ENCODE measurements at places on chromosomes 12 and 14.

- DNase-seq: no peak
Observed at GRCh38 chr12:42936991-42937390, 347.4 kb upstream of the PRICKLE1 start.

DNA sequence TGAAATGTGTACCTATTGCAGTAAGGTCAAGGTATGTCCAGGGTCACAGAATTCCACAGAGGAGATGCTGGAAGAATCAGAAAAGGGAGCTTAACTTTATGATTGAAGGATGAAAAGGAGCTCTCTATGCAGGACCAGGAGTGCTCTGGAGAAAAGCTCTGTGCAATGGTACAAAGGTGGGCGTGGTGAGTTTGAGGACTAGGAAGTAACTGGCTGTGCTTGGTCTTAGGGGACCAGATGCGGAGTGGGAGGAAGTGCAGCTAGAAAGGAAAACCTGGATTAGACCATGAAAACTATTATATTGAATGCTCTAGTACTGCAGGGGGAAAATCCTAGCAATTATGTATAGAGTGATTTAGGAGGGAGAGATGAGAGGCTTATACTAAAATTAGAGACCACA lies 56.8 kb downstream of the BTG1 start:
- DNase-seq: no peak

- DNase-seq: no peak
Observed at GRCh38 chr12:18391151-18391550, 129.8 kb downstream of the PIK3C2G start.

GRCh38 chr14:86003998-86004397 lies 474.1 kb downstream of the FLRT2 start:
- DNase-seq: no peak

- peak; percentile 61 for DNase-seq
Observed at GRCh38 chr14:106436310-106436905, 910.0 kb downstream of the TMEM121 start.

GRCh38 chr12:9763025-9763424 lies 2.3 kb upstream of the CD69 start:
- no peak for DNase-seq

- DNase-seq: peak; percentile 78
Observed at GRCh38 chr14:54902143-54902520, 494 bp downstream of the GCH1 start.

DNA sequence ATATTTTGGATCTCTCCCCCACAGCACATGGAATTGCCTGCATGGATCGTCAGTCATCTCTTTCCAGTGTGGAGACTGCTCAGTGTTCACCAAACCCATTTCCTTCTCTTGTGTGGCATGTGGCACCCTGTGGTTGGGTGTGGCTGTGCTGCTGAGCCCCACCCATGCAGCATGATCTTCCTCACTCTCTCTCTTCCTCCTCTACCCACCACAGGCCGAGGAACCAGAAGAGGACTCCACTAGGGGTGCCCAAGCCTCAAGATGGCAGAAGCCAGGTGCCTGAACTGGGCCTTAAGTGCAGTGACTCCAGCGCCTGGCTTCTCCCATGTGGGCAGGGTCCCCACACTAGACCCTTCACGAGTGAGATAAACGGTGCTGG lies 66.8 kb upstream of the GPR68 start:
- peak; percentile 51 for DNase-seq

- no peak for DNase-seq
Observed at GRCh38 chr14:99675951-99676350, 8.1 kb upstream of the CYP46A1 start.

DNA sequence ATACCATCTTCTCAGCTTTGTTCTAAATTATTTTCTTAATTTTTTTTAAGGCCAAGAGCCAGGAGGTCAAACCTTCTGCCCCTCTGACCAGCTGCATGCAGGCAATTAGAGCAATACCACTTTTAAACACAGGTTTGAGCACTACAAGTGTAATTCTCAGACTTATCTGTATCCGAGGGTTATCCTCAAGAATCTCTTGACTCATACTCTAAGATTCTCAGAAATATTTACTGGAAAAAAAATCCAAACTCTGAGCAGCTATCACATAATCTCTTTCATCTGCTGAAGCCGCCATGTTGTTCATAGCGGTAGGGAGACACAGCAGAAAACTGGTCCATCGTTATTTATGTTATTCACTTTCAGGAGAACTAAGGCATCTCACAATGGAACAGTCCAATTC lies 27.4 kb upstream of the PTHLH start:
- DNase-seq: no peak

DNA sequence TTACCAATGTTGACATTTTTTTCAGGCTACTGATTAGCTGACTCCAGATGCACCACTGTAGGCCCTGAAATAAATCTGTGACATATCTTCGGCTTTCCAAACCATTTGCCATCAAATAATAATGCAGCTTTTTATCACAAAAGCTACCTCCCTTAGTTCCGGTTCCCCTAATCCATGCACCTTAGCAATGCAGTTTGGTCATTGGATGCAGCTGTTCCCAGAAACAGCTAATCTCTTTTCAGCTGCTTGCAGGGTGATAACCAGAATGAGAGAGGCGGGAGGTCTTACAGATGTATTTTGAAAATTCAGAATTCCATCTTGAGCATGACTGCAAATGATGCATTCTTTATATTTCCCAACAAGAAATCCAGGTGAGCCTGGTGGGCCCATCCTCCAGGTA lies 646.2 kb downstream of the SOX5 start:
- DNase-seq: no peak

- DNase-seq: no peak
Observed at GRCh38 chr12:125434936-125435443, 369.8 kb downstream of the AACS start.

GRCh38 chr12:84919271-84919670 lies 6.7 kb upstream of the SLC6A15 start:
- no peak for DNase-seq

- no peak for DNase-seq
Observed at GRCh38 chr12:51922146-51922545, 14.8 kb downstream of the ACVRL1 start.

DNA sequence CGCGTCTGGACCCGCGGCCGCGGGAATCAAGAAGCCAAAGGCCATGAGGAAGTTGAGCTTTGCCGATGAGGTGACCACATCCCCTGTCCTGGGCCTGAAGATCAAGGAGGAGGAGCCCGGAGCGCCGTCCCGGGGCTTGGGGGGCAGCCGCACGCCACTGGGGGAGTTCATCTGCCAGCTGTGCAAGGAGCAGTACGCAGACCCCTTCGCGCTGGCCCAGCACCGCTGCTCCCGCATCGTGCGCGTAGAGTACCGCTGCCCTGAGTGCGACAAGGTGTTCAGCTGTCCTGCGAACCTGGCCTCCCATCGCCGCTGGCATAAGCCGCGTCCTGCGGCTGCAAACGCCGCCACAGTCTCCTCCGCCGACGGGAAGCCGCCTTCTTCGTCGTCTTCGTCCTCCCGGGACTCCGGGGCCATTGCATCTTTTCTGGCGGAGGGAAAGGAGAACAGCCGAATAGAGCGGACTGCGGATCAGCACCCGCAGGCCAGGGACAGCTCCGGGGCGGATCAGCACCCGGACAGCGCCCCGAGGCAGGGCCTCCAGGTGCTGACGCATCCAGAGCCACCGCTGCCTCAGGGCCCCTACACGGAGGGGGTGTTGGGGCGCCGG lies 1.0 kb downstream of the INSM2 start:
- peak; percentile 50 for DNase-seq

DNA sequence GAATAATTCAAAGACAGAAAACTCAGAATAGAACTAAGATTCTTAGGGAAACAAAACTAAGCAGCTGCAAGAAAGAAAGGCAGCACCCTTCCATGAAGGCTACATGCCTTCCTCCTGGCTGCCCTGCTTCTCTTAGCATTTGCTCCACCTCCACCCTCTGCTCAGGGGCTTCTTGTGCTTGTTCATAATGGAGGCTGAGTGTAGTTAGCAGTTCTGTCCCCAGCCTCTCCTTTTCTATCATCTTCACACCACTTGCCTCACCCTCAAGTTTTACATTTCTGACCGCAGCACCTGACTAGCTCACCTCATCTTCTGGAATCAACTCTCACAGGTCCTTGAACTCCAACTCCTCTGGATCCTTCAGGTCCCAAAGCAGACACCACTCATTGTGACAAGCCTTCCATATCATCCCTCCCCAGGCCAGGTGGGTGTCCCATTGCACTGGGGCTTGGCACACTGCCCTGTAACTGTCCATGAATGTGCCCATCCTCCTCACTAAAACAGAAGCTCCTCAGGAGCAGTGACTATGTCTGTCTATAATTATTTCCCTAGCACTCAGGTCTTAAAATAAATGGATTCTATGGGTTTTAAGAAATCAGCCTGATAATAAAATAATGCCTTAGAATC lies 139.1 kb downstream of the TMTC1 start:
- DNase-seq: no peak

GRCh38 chr14:65432361-65432948 lies 19.9 kb downstream of the FUT8 start:
- DNase-seq: no peak

GRCh38 chr12:88237954-88238353 lies 95.8 kb downstream of the TMTC3 start:
- no peak for DNase-seq

DNA sequence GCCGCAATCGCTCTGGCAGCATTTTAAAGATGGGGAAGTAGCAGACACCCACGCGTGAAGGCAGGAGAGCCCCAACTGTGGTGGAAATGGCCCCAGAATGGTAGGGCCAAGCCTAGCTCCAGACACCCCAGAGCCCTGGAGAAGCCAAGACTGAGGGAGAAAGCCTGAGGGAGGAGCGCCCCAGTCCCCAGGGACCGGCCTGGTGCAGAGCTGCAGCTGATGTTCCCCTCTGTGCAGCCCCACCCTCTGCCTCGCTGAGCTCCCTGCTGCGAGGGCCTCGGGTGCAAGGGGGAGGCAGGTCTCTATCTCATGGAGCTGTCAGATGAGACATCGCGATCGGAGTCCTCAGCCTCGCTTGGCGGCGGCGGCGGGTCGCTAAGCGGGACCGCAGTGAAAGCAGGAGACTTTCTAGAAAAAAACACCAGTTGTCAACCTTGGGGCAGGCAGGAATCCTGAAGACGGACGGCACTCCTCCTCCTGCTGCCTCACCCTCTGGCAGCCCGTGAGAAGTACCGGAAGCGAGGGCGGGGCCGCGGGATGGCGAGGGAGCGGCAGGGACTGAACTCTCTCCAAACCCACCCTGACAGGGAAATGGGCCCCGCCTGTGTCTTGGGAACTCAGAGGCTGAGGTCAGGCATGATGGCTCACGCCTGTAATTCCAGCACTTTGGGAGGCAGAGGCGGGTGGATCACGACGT lies 6.0 kb downstream of the GAPDH start:
- DNase-seq: no peak

DNA sequence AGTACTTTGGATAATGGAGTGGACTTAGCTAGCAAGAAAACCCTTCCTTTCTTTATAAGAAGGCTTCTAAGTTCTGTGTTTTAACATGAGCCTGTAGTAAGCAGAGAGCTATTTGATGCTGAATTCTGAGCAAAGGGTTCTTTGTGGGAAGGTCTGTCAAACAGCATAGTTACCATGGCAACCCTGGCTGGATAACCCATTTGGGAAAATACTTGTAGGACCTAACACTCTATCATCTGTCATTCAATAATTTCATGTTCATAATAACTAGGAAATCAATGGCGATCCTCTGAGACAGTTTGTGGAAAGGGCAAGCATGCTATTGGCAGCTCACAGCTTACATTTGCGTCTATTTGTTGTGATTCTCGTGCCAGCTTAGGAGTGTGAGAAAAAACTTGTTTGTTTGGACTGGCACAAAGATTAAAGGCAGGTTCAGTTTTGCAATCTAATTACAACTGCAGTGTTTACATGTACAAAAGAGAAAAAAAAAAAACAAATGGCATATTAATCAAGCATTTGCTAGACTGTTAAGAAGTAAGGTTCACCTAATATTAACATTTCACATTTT lies 219.2 kb downstream of the PDZRN4 start:
- DNase-seq: no peak

- no peak for DNase-seq
Observed at GRCh38 chr12:113437729-113438100, 15.5 kb downstream of the SDSL start.

GRCh38 chr14:32070282-32070681 lies 6.8 kb upstream of the ARHGAP5 start:
- no peak for DNase-seq

- DNase-seq: no peak
Observed at GRCh38 chr14:65045006-65045405, 57.3 kb downstream of the MAX start.

- no peak for DNase-seq
Observed at GRCh38 chr12:38258411-38258810, 58.2 kb upstream of the ALG10B start.

DNA sequence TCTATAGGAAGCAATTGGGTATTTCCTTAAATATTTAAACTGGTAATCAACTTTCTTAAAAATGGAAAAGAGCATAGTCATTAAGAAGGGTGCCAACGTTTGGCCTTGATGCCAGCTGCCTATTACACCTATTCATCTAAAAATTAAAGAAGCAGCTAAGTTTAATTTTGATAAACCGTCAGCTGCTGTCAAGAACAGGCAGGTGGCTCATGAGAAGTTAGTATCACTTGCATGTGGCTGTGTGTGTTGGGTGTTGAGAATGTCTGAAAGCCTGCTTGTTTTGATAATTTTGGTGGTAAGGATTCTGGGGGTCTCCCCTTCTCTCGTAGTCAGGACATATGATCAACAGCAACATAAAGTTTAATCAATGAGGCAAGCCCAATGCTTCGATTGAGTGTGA lies 6.5 kb downstream of the GLRX5 start:
- DNase-seq: no peak

- no peak for DNase-seq
Observed at GRCh38 chr14:42535397-42535796, 928.7 kb downstream of the LRFN5 start.

DNA sequence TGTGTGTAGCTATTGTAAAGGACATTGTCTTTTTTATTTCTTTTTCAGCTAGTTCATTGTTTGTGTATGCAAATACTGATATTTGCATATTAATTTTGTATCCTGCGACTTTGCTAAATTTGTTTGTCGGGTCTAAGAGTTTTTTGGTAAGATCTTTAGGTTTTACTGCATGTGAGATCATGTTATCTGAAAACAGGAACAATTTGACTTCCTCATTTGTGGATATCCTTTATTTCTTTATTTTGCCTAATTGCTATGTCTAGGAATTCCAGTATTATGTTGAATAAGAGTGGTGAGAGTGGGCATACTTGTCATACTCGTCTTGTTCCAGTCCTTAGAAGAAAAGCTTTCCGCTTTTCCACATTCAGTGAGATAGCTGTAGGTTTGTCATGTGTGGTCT lies 28.8 kb downstream of the SIX4 start:
- no peak for DNase-seq

DNA sequence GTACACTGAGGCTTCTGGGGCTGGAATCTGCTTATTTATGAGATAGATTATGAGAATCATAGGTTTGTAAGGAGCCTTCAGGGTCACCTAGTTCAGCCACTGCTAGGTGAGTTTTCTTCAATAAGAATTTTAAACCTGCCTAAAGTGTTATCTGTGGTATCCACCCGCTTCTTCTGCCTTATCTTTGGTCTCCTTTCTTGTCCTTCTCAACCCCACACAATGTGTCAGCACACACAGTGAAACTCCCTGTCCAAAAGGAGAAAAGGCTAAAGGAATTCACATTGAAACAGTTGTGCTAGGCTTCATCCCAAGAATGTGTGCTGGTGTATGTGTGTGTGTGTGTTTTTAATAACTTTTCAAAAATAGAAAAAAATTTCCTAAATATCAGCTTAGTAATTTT lies 259.3 kb upstream of the BTG1 start:
- DNase-seq: no peak

GRCh38 chr12:113980537-113981337 lies 14.6 kb upstream of the RBM19 start:
- no peak for DNase-seq

GRCh38 chr12:106113446-106113823 lies 25.3 kb downstream of the NUAK1 start:
- no peak for DNase-seq

- DNase-seq: no peak
Observed at GRCh38 chr12:89319122-89319521, 33.2 kb downstream of the DUSP6 start.

Measured in effector memory CD8-positive, alpha-beta T cell (primary cell).